NB4 (cell line): ENCODE measurements at places on chromosomes 5 and 9.
A peak's percentile ranks its signal among the peaks of the same experiment; 100 is the strongest.

DNA sequence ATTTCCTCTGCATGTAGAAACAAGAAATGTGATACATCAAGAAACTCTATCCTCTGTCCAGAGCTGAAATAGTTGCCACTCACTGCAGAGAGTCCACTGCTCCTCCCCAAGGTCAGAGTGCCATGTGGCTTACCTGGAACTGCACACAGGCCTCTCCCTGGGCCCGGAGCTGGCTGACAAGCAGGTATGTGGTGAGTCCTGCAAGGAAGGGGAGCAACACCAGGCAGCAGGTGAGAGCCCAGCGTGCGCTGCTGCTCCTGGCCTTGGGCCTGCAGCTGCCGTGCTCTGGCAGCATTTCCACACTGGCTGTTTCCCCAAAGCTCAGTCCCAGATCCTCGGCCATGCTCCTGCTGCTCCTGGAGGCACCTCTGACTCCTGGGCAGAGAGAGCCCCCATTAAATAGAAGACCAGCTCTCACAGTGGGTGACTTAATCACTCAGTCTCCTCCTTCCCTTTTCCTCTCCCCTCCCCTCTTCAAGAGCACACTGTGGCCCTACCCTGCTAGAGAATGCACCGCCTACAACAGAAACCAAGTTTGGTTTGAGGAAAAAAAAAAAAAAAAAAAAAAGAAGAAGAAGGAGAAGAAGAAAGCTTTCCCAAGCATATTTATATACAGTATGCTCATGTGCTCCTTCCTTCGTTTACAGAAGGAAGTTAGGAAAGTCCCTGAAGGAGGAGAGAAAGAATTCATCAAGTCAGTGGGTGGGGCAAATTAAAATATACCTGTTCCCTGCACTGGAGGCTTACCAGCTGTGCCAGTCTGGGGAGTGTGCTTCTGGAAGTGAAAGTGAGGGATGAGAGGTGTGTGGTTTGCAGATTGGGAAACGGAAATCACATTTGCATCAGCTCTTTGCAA lies at the start of gene TNFSF15:
TSS of gene TNFSF15 (minus strand) at position 370 of the 856 bp plus-strand sequence. CDS start at position 343, 27 bp downstream.
- peak; percentile 15 for DNase-seq

- DNase-seq = no peak
These were observed 319.1 kb upstream of the IRX4 start for GRCh38 chr5:2201832-2202231.

DNA sequence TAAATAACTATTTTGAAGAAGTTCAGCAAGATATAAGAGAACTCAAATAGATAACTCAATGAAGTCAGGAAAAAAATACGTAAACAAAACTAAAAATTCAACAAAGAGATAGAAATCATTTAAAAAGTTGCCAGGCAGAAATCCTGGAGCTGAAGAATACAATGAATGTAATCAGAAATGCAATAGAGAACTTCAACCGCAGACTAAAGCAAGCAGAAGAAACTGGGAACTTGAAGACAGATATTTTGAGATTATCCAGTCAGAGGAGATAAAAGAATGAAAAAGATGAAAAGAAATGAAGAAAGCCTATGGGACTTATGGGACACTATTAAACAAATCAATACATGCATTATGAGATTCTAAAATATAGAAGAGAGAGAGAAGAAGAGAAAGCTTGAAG lies 129.1 kb upstream of the LPAR1 start:
- no peak for DNase-seq

- DNase-seq = no peak
These were observed 124.1 kb upstream of the NR5A1 start for GRCh38 chr9:124631326-124631725.

GRCh38 chr9:94182532-94182931 lies 76.6 kb upstream of the ZNF169 start:
- no peak for DNase-seq
